ENCODE measurements at places on chromosomes 3 and 15. TPM values are rescaled to one million over a fixed set of nuclear protein-coding genes. Genes with fewer than 3 reads are reported as not detected.

BTLA gene
- not detected for total RNA-seq

FLNB gene
- 26.3 TPM for total RNA-seq

CFAP44 gene
- 1.5 TPM for total RNA-seq

FBXO40 gene
- total RNA-seq = not detected

WDR82 gene
- total RNA-seq = 48.1 TPM

Measured in cardiac ventricle fibroblast (primary cell).